ENCODE measurements at places on chromosomes 1 and 21.

GRCh38 chr1:84006591-84006990, 7.7 kb upstream of the TTLL7 start:
- DNase-seq = no peak

GRCh38 chr1:109971559-109971958, 13.0 kb upstream of the AHCYL1 start:
- no peak for DNase-seq

DNA sequence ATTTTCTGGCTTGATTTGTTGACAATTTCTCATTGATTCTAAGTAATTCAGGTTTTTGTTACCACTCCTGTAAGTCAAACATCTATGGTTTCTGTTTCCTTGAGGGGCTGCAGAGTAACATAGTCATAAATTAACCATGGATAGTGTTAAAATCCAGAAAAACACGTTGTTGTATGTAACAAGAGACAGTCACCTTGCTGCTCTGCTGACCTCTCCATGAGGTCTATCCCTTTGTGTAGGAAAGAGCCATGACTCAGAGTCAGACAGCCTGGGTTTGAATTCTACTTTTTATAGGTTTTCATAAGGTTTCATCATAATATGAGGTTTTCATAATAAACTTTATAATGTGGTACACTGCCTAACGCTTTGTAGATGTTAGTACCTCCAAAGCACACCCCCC, 27.6 kb upstream of the NBL1 start:
- DNase-seq = no peak

- DNase-seq = no peak
Measured at GRCh38 chr21:16367079-16367478, 637.3 kb downstream of the USP25 start.

DNA sequence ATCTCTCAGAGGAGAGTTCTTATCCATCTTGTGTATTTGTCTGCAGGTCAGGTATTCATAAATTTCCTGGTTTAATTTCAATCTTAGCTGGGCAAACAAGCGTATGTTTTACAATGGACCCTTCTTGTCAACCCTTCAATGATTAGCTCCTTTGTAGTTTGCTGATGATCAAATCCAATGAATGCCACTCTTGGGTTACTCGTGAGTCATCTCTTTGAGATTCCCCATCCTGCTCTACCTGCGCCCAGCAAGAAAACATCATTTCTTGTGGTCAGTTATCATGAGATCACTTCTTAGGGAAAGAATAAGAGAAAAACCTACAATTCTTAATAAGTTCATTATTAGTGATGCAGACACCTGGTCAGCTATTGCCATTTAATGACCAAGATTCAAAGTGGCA, 572.3 kb upstream of the PKN2 start:
- DNase-seq = no peak

GRCh38 chr1:104797982-104798381, 1048.3 kb downstream of the AMY1C start:
- no peak for DNase-seq

- no peak for DNase-seq
Measured at GRCh38 chr1:39282537-39283216, 78.2 kb downstream of the MACF1 start.
